ENCODE measurements at places on chromosomes 2 and 18. TPM values are rescaled to one million over a fixed set of nuclear protein-coding genes. Genes with fewer than 3 reads are reported as not detected.

GAL3ST2 gene
- total RNA-seq, result not detected

CCDC141 gene
- total RNA-seq, result 0.15 TPM

MFSD2B gene
- total RNA-seq, result 0.61 TPM

DSC1 gene
- not detected for total RNA-seq

ALPG gene
- not detected for total RNA-seq

GPR17 gene
- 0.30 TPM for total RNA-seq

LMAN2L gene
- total RNA-seq, result 29.3 TPM

TRIB2 gene
- total RNA-seq, result 12.7 TPM

PLGLB1 gene
- not detected for total RNA-seq

ELOA2 gene
- total RNA-seq, result not detected

MEP1B gene
- total RNA-seq, result not detected

HTR2B gene
- under 0.01 TPM for total RNA-seq

BAZ2B gene
- total RNA-seq, result 88.5 TPM

SH3BP4 gene
- total RNA-seq, result 28.1 TPM

GKN1 gene
- not detected for total RNA-seq

THSD7B gene
- not detected for total RNA-seq

ICOS gene
- total RNA-seq, result not detected

NEU4 gene
- total RNA-seq, result not detected

PLA2R1 gene
- 14.4 TPM for total RNA-seq

STON1 gene
- 11.0 TPM for total RNA-seq

WDR7 gene
- 25.5 TPM for total RNA-seq

ACMSD gene
- total RNA-seq, result not detected

OLA1 gene
- total RNA-seq, result 104 TPM

WDR43 gene
- total RNA-seq, result 109 TPM

IL36B gene
- total RNA-seq, result not detected

NOL4 gene
- not detected for total RNA-seq

AMER3 gene
- total RNA-seq, result not detected

ASAP2 gene
- 52.3 TPM for total RNA-seq

SLC35F5 gene
- 93.2 TPM for total RNA-seq

EPAS1 gene
- 93.8 TPM for total RNA-seq
